ENCODE measurements at places on chromosomes 2 and 18.

GRCh38 chr2:10977003-10977402, 65.3 kb downstream of the KCNF1 start:
- DNase-seq, result no peak

GRCh38 chr2:147025646-147026585, 818.9 kb upstream of the ACVR2A start:
- peak; percentile 59 for DNase-seq

DNA sequence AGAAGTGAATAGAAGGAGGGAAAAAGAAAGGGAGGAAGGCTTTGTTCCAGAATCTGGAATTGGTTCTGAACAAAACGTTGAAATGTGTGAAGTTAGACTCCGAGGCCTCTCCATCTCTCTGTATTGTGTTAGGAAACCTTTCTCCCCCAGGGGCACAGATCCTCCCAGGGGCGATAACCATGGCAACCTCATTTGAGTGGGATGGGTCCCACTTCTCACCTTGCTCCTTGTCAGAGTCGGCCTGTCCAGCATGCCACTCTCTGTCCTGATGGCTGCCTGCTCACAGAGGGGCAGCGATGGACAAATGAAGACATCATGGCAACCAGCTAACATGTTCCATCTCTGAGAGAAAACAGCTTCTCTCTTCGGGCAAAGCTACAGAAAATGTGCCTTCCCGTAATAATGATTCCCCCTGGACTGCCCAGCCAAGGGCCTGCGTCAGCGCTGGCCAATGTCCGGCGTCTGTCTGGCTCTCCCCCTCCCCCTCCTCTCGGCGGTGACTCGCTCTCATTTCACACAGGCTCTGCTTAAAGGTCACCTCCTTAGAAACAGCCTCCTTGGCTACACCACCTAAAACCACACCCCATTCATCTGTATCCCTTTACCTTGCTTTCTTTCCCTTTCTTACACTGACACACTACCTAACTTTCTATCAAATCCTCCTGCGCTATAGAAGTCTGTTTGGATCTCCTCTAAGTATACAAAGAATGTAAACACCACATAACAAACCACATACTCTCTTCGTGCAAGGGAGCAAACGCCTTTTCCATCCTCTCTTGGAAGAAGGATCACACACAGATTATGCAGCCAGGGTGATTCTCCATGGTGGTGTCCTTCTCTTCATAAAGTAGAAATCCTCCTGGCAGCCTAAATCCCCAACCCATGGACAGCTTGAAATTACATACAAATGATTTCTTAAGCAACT, 32.1 kb upstream of the TTC39C start:
- DNase-seq, result no peak

DNA sequence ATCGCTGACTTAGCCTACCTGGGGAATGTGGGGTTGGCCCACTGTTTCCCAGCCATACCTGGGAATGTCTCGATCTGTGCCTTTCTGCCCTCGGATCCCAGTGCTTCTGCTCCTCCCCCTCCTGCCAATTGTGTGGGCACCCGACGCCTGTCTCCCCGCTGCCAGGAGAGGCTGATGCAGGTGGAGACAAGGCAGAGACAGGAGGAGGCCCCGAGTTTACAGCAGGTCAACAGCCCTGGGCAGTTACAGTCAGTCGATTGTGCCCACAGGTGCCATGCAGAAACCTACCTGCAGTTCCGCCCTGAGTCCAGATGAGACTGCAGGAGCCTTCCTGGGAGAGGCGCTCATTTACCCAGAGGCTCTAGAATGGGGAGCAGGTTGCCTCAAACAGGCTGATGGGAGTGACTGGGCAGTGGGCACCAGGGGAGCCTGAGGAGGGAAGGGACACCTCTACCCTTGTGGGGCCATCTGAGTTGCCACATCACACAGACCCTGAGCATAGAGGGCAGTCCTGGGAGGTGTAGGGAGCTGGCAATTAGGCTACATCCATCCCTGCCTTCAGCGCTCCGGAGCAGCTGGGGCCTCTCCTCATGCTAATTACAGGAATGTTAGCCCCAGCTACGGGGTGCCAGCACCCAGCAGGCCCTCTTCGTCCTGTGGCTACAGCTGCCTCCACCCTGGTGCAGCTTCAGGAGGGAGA, 300.1 kb downstream of the NDUFA10 start:
- DNase-seq, result no peak

DNA sequence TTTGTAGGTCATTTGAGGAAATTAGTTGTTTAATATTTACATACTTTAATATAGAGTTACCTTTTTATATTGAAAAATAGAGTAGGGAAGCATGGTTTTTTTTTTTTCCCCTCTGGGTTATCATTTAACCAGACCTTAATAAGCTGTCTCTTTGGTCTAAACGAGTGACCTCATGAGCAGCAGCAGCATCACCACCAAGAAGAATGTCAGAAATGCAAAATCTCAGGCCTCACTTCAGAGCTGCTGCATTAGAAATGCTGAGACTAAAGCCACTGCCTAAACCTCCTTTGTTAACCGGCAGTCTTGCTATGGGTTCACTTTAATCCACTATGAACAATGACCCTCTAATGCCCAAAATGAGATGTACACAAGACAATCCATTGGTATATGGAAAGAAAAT, 733.7 kb upstream of the FAM98A start:
- DNase-seq, result no peak

- no peak for DNase-seq
Observed at GRCh38 chr2:44902217-44903137, 39.0 kb upstream of the SIX3 start.

DNA sequence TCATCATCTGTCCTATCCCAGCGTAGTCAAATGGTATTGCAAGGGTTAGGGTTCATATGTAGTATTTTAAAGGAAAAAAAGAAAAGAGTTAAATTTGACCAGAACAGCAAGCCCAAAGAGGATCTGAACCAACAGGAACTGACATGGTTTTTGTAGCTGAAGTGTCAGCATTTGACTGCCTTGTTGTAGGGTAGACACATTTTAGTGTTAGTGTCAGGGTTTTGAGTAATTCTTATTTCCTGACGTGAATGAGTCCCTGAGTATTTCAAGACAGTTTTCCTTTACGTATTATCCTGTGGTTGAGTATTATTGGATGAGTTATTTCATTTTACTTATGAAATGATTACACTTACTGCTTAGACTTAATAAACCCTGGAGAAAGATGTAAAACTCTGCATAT, 173.3 kb upstream of the ZEB2 start:
- no peak for DNase-seq

- DNase-seq, result no peak
Observed at GRCh38 chr18:2882201-2882600, 35.4 kb downstream of the EMILIN2 start.

All from fibroblast of skin of left biceps (primary cell).